Activated CD4-positive, alpha-beta T cell treated with anti-CD3 and anti-CD28 coated beads, Interleukin-2, amount 50 U/mL, for 24 hours (primary cell): ENCODE measurements at places on chromosomes 2 and 18.

- no peak for DNase-seq
These were observed 56.1 kb downstream of the LHCGR start for GRCh38 chr2:48699348-48699930.

DNA sequence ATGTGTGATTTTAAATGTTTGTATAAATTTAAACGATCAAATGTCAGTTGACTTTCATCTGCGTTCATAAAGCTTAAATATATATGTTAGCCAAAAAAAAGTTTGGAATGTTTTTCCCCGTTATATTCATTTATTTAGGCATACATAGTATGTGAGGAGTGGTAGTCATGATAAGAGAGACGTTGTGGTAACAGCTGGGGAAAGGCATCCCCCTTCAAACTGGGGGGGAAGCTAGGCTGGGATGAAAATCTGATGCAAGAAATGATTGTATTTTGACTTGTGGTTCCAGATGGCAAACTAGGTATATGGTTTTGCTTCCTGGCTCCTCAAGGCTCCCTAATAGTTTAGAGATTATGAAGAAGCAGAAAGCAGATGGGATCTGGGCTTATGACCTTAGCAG lies 30.1 kb downstream of the ITGA6 start:
- no peak for DNase-seq

DNA sequence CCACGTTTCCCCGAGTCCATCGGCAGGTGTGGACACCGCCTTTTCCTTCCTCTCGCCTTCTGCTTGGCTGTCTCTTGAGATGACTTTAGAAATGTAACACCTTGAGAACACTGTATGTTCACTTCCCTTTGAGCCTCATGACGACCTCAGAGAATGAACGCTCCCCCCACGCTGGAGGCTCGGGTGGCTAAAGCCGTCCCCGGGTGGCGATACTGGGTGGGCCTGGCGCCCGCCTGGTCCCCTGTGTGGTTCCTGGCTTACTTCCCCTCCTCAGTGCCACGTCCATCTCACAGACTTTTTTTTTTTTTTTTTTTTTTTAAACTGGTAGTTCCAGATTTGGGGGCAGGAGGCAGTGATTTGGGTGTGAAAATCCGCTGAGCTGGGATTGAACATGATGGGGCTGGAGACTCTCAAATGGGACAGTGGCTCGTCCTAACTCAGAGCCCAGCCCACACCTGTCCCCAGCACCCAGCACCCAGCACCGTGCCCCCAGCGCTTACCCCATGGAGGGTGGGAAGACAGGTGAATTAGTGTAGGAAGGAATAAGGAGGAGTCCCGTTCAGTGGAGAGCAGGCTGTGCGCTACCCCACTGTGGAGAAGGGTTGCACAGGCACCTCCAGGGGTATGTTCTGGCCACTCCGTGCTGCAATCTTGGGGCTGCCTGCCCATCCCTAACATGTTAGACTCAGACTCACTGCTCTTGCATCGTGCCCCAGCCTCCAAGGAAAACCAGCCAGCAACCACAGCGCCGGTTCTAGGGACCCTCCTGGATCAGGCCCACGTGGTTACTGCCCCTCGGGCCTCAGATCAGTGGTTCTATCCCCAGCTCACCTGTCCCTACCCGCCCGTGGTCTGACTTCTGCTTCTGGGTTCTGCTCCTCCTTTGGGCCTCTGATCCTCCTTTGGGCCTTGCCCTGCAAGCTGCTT lies 174.0 kb downstream of the ASB1 start:
- no peak for DNase-seq

DNA sequence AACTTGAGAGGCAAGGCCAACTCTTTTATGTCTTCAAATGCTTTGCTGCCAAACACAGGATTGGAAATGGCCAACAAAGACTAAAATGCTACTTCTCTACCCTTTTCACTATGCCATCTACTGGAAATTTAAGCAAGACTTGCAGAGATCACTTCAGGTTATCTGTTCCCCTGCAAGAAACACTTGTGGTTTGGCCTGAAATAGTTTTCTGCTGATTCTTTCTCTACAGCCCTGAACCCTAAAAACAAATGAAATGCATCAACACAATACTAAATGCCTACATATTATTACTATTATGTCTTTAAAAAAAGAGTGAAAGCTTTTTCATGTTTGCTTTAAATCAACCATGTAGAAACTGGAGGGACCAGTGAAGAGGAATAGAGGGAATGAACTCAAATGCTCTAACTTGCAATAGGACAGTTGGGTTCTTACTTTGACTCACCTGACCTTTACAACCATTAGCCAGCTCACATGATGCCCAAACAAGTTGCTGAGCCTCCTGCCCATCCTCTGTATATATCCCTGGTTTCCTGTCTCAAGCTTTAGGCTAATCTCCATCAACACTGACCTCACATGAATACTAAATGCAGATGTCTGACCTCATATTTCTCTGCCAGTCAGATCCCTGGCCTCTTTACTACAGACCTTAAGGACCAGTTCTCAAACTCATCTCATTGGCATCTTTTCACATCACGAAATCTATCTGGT lies 17.5 kb upstream of the ADAM17 start:
- DNase-seq: no peak

DNA sequence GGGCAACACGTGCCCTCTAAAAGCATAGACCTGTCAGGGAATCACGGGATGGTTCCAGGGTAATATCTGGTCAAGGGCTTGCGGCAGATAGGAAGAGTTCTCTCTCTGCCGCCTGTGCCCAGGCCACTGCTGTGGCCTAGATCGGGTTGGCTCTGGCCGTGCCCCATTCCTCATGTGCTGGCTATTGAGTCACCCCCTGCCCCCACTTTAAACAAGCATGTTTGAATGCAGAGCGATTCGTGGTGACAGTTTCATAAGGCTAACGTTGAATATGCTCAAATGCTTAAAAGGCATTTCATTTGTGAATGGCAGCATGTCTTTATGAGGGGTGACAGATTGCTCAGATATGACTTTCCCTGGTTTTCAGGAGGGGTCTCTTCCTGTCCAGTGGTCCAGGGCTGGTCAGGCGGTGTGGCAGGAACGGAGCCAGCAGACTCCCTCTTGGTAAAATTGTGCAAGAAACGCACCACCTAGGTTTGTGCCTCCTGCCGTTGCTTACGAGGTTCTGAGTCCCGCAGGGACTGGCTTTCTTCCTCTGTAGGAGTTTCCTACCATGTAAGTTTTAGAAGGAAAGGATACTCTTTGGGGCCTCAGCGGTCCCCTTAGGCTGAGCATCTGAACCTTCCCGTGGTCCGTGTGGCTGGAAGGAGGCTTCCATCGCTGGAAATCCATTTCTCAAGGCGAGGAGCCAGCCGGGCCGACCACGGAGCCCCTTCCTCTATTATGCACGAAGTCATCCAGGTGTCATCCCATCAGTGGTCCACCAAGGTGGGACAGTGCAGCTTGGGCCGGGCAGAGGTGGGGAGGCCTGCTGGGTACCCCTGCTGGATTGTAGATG lies 50.2 kb downstream of the AGAP1 start:
- no peak for DNase-seq

- DNase-seq: no peak
These were observed 42.3 kb downstream of the METTL8 start for GRCh38 chr2:171391532-171391931.

DNA sequence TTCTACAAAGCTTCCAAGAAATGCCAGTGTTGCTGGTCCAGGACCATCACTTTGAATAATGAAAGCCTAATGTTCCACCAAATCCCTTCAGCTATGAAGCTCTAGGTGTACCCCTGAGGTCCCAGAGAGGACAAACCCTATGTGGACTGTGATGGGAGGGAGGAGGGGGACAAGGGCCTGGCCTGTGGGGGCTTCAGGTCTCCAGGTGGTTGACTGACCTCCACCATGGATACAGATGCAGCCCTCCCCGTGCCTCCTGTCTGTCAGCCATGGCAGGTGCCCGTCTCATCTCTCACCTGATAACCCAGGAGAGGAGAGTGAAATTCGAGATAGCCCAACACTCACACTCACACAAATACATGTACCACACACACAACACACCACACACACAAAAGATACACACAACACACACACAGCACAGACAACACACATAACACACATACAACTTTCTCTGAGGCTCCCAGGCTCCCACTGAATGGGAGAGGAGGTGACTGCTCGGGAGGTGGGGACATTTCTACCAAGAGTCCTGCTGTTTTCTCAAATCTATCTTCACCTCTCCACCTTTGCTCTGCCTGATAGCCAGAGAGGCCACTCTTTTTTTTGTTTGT lies 12.8 kb upstream of the RHOB start:
- DNase-seq: no peak

GRCh38 chr18:7021994-7022840 lies 95.4 kb downstream of the LAMA1 start:
- no peak for DNase-seq

DNA sequence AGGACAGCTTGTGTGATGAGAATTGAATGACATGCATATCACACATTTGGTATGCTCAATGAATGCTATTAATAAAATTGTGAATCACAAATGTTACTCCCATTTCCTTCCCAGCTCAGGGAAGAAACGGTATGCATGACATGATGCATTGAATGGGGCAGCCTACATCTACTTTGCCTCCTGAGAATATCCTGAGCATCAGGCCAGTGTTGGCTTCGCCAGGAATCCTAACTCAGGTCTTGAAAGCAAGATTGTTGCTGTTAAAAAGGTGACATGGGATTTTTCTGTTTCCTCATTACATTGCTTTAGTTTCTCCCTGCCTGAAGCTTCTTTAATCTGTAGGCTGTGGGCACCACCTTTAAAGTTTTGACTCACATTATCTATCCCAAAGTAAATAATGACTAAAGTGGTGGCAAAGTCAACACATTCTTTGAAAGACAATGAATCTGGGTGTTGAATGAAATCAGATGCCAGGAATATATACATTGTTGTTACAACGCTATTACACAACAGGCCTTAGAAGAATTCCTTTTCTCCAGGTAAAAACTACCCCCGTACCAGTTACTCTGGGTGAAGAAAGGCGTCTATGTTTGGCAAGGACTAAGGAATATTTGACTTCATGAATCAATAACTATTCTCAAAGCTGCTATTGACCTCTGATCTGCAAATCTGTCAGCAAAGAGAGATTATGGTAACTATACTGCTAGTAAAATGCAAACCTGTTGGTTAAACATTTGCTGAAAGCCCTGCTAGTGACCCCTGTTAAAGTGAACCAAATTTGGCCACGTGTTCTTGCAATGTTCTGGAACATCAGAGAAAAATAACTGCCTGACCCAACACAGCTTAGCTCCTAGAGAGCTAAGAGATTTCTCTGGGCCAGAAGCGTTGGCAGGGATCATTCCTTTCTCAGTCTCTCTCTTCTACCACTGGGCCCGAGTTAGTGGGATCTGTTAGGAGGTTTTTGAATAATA lies 30.5 kb upstream of the NEDD4L start:
- DNase-seq: no peak

- DNase-seq: no peak
These were observed 908.2 kb downstream of the TSN start for GRCh38 chr2:122663620-122664019.

GRCh38 chr2:239467956-239468490 lies 67.2 kb upstream of the HDAC4 start:
- no peak for DNase-seq

GRCh38 chr2:128494307-128494639 lies 175.6 kb upstream of the HS6ST1 start:
- no peak for DNase-seq

- DNase-seq: no peak
These were observed 143.9 kb upstream of the FN1 start for GRCh38 chr2:215579809-215580208.

- no peak for DNase-seq
These were observed 285.6 kb upstream of the SESTD1 start for GRCh38 chr2:179550214-179550613.

DNA sequence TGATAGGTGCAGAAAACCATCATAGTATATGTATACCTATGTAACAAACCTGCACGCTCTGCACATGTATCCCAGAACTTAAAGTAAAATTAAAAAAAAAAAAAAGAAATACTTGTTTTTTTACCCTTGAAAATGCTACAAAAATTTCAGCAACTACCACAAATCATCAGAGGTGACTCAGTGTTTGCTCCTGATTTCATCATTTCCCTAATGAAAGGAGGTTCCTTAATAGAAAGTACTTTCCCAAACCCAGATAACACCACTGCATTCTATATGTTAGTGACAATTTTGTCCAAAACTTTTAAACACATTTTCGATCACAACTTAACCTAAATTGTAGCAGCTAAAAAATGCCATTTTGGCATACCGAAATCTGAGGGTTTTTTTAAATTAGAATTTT lies 163.3 kb downstream of the SLC39A10 start:
- no peak for DNase-seq

- DNase-seq: no peak
These were observed 31.6 kb upstream of the NOSTRIN start for GRCh38 chr2:168770796-168771195.

GRCh38 chr18:66138642-66139041 lies 387.8 kb downstream of the CDH7 start:
- no peak for DNase-seq

DNA sequence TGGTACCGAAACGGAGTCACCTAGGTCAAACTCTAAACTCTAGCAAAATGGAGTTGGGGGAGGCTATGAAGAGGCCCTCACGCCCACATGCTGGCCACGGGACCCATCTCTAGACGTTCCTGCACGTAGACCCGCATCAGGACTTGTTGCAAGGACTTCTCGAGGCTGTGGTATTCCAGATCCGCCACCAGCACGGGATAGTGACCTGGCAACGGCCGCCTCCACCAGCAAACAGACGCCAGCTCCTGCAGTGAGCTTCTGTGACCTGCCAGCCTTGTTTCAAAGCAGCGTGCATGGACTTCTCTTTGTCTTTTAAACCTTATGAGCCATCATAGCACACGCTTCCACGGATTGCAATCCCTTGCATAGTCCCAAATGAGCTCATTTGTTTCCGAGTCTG lies 40.3 kb upstream of the RALBP1 start:
- no peak for DNase-seq

GRCh38 chr2:240326246-240326645 lies 109.2 kb upstream of the GPC1 start:
- no peak for DNase-seq

DNA sequence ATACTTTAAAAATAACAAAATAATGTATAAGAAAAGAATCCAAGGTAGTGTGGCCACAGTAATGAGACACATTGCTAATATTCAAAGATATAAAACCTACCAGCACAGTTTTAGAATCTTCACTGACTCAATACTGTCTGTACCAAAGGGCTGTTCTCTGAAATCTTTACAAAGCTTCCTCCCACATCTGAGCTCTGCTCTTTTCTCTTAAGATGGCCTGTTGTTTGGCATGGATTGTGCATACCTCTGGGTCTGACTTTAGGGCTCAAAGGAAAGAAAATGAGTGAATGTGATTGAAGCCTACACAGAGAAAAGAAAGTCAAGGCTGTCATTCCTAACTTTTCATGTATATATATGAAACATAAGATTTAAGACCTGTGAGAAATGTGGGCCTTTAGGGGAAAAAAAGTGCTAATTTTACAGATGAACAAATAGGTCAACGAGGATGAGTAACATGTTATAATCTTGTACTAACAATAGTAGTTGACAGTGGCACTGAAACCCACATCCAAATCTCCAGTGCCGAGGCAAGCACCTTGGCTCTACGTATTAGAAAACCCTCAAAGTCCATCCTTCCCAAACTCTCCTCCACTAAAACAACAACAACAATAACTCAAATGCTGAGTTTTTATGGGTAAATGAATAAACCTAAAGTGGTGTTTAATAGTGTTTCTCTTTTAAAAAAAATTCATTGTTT lies 114.2 kb downstream of the ZNF521 start:
- no peak for DNase-seq
